Activated CD4-positive, alpha-beta T cell treated with anti-CD3 and anti-CD28 coated beads for 1 hour (primary cell): ENCODE measurements at places on chromosomes 12 and 14.

DNA sequence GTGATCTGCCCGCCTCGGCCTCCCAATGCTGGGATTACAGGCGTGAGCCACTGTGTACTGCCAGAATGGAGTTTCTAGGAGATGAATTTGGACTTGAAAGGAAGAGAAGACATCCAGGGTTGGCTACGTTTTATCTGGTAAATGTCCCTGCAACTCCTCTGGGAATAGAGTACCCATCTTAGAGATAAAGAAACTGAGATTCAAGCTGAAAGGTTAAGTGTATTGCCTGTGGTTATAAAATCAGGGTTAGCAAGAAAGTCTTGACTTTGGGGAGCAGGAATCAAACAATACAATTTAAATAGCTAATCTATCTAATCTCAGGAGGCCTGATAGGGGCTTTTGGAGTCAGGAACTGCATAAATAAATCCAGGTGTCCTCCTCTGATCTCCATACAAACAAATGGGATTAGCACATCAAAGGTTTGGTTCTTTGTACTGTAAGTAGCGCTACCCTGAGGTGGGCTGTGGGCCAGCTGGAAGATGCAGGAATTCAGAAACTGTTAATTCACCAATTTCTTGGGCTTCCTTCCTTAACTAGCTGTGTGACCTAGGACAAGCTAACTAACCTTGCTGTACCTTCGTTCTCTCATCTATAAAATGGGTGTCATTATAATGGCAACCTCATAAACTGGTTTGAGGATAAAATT, 45.1 kb downstream of the TBX3 start:
- DNase-seq = no peak

DNA sequence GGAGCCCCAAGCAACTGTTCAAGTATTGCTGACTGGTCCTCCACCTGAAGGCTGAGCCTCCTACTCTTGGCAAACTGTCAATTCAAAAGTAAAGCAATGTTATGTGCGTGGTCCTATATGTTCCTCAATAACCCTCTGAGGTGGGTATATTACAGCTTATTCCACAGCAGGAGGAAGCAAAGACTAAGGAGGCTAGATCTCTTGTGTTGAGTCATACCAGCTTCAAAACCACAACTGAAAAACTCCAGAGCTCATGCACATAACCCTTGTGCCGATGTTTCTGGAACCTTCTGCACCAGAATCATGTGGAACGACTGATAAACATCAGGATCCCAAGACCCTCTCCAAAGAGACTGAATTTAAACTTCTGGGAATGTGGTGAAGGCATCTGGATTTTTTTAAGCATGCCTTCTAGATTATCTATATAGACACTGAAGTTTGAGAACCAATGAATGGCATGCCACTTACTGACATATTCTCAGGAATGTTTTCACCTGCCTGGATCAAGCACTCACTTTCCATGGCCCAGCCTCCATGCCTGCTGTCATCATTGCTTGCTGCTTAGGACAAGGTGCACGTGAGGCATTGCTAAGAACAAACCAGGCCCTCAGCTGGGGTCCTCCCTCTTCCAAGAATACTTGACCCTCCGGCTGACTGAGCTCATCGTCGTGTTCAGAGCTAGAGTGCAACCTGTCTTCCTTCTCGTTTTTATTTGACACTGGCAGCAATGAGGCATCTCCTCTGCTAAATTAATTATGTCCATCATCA, 194.7 kb downstream of the BCL11B start:
- no peak for DNase-seq

DNA sequence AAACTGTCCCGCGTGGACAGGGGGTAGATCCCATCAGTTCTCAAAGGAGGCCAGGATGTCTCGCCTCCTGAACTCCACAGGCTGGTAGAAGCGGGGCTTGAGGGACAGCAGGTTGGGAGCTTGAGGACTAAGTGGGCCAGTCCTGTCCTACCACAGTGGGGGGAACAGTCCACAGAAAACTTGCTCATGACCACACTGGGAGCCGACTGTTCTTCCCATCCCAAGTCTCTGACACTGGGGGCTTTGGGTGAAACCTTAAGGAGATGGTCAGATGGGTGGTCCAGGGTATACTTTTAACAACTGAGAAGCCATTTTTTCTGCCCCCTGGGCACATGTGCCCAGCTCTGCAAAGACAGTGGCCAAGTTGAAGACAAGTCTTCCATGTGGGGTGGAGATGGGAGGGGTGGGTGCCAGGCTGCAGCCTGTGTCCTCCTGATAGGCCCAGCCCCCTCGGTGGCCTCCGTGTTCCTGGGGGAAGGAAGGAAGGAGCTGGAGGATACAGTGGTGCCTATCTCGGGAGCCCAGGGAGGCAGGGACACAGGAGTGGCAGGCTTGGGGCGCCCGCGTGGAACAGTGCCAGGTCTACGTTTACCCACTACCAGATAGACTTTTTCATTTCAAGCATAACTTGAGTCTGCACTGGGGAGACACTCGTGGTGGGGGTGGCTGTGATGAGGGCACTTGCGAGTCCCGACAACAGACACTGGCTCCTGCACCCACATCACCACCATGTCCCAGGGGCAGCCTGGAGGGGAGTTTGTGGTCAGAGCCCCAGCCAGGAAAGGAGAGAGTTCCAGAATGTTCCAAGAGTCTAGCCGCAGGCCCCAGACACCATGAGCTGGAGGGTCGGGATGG, 14.7 kb downstream of the RHOF start:
- no peak for DNase-seq

GRCh38 chr14:57831981-57832380, 33.9 kb downstream of the SLC35F4 start:
- DNase-seq = no peak

DNA sequence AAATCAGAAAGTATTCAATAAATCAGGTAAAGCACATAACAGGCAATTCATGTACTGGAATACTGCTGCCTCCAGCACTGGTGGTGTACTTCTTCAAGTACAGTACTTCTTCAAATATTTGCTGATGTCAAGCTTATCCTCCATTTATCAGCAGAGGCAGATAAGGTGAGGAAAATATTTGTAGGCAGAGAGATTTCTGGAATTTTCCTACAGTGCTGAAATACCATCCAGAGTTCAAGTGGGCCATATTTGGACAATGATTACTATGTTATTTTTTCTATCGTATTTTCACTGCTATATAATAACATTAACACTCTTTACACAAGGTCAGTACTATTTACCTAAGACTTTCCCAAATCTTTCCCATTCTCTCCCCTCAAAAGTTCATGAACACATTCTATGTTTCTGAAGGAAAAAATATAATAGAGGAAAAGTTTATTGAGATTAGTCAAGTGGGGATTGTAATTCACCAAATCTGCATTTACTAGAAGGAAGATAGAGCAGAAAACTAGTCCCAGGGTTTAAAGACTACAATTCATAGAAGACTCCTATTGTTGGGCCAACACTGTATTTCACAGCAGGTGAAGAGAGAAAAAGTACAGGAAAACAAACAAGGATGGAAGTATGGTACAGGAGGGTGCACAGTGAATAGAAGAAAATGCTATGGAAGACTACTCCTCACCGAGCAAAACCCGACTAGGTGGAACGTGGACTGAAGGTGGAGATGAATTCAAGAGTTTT, 141.1 kb downstream of the PAWR start:
- DNase-seq = no peak

- DNase-seq = no peak
These were observed 101.5 kb downstream of the KIF26A start for GRCh38 chr14:104239861-104240301.

- DNase-seq = no peak
These were observed 11.8 kb upstream of the HIP1R start for GRCh38 chr12:122823429-122823828.

- no peak for DNase-seq
These were observed 558.2 kb upstream of the MIS18BP1 start for GRCh38 chr14:45811155-45811554.

DNA sequence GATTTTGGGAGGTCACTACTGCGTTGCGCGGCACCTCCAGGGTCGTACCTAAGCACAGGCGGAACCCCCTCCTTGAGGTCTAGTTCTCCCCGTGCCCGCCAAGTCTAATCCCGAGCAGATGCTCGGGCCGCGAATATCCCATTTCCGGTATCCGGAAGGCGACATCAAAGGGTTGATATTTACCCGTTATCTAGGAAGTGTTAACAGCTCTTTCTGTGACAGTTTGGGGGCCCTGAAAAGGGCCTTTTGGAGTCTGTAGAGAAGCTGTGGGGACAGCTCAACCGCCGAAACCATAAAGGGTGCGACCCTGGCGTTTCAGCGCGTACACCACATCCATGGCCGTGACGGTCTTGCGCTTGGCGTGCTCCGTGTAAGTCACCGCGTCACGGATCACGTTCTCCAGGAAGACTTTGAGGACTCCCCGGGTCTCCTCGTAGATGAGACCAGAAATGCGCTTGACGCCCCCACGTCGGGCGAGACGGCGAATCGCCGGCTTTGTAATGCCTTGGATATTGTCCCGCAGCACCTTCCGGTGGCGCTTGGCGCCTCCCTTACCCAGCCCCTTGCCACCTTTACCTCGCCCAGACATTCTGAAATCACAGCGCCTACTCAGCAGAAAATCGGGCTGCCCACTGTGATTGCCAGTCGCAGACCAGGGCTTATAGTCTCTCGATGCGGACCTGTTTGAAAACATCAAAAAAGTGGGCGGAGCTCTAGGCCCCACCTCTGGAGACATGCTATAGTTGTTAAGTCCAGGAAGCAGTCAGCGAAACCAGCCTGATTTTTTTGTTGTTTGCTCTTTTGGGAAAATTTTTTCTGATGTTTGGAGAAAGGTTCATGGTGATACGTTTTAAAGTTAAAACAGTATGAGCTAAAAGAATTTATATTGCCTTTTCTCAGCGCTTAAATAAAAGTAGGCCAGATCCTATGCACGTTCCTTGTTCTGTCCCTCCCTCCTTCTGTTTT, 32.5 kb downstream of the WBP11 start:
- DNase-seq = peak; percentile 92
